ENCODE measurements at places on chromosomes 13 and 19. TPM values are rescaled to one million over a fixed set of nuclear protein-coding genes. Genes with fewer than 3 reads are reported as not detected.

The ZNF578 gene
- 3.9 TPM for total RNA-seq

The MYO1F gene
- 0.13 TPM for total RNA-seq

The PPM1N gene
- total RNA-seq = 0.63 TPM

The SOX21 gene
- not detected for total RNA-seq

The ANGPTL8 gene
- not detected for total RNA-seq

The F10 gene
- total RNA-seq = not detected

The LRRC63 gene
- total RNA-seq = 0.13 TPM

The OVOL3 gene
- not detected for total RNA-seq

The ZNF649 gene
- total RNA-seq = 4.4 TPM

The ZNF816 gene
- 6.3 TPM for total RNA-seq

The GGACT gene
- 4.4 TPM for total RNA-seq

The ATXN8OS gene
- not detected for total RNA-seq

The CCDC70 gene
- not detected for total RNA-seq

The RGS9BP gene
- 0.63 TPM for total RNA-seq

The ZNF534 gene
- total RNA-seq = 0.06 TPM

The SSC5D gene
- total RNA-seq = 0.31 TPM

The FOXA3 gene
- total RNA-seq = not detected

The RPS28 gene
- 425 TPM for total RNA-seq

The MAB21L1 gene
- total RNA-seq = not detected

The KCNN1 gene
- under 0.01 TPM for total RNA-seq

The ARHGAP33 gene
- 4.0 TPM for total RNA-seq

The KLK1 gene
- not detected for total RNA-seq

The FCAR gene
- total RNA-seq = not detected

The FARP1 gene
- 6.6 TPM for total RNA-seq

The ACTMAP gene
- total RNA-seq = 2.0 TPM

The IZUMO1 gene
- total RNA-seq = 0.50 TPM

The PODNL1 gene
- total RNA-seq = 0.13 TPM

The RDH8 gene
- total RNA-seq = not detected

The SYCN gene
- not detected for total RNA-seq

The SRRM5 gene
- total RNA-seq = not detected

The CGB2 gene
- not detected for total RNA-seq

The CGB1 gene
- total RNA-seq = not detected

The SPTBN4 gene
- total RNA-seq = 0.06 TPM

The BCL3 gene
- 4.0 TPM for total RNA-seq

The TUBB4A gene
- total RNA-seq = not detected

The SAMD1 gene
- 13.8 TPM for total RNA-seq

The CLEC11A gene
- 2.3 TPM for total RNA-seq

The MBOAT7 gene
- 31.6 TPM for total RNA-seq

The CYP2A6 gene
- not detected for total RNA-seq

The ZGLP1 gene
- 0.44 TPM for total RNA-seq

The RGL3 gene
- 0.16 TPM for total RNA-seq

The LGALS14 gene
- not detected for total RNA-seq

The RUBCNL gene
- not detected for total RNA-seq

The POU2F2 gene
- 1.4 TPM for total RNA-seq

The GJB2 gene
- total RNA-seq = not detected

The CPT1C gene
- 24.9 TPM for total RNA-seq

The SYNGR4 gene
- not detected for total RNA-seq

The NLRP9 gene
- not detected for total RNA-seq

The ACER1 gene
- not detected for total RNA-seq

The DAPK3 gene
- 158 TPM for total RNA-seq

The ZNF772 gene
- 13.0 TPM for total RNA-seq

The GPR4 gene
- total RNA-seq = 4.1 TPM

The CALR3 gene
- total RNA-seq = 0.16 TPM

The REEP6 gene
- 0.38 TPM for total RNA-seq

The IQCN gene
- total RNA-seq = 0.31 TPM

The RASGRP4 gene
- not detected for total RNA-seq

The PNKP gene
- total RNA-seq = 32.1 TPM

The PET100 gene
- total RNA-seq = 25.8 TPM

The NKPD1 gene
- 0.13 TPM for total RNA-seq
